MM.1S (cell line): ENCODE measurements at places on chromosomes 11 and 22.

GRCh38 chr22:50270666-50271394 lies 650 bp upstream of the MAPK11 start:
- peak; percentile 52 for DNase-seq
- H3K4me1 ChIP-seq: peaks cover 9% of the 10 kb centered on the region; the same call in 1 of the 2 replicates
- no peak overlapping the region for H3K27ac ChIP-seq
- H3K36me3 ChIP-seq: no peaks in the 10 kb centered on the region
- H3K27me3 ChIP-seq: peaks cover 20% of the 10 kb centered on the region

DNA sequence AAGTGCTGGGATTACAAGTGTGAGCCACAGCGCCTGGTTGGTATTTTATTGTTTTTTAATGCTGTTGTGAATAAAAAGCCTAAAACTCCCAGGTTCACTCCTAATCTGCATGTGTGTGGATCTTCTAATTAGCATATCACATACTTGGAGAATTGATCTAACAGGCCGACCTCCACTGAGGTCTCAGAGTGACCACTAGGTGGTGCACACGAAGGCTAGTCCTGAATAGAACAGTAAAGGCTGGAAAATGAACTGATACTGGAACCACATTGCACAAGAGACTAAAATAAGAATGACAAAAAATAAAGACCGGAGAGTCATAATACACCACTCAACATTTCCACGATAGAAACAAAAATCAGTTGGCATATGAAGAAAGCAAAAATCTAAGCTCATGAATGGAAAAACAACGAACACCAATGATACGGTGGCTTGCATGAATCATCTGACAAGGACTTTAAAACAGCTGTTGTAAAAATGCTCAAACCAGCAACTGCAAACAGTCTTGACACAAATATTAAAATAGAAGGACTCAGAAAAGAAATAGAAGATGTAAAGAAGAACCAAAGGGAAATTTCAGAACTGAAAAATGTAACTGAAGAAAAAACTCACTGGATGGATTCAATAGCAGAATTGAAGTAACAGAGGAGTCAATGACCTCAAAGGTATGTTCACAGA lies 19.2 kb downstream of the PIM3 start:
- no peak overlapping the region for H3K27ac ChIP-seq
- peak; percentile 70 for DNase-seq
- H3K27me3 ChIP-seq: peaks cover 34% of the 10 kb centered on the region
- no peak overlapping the region for H3K4me3 ChIP-seq
- H3K36me3 ChIP-seq: no peaks in the 10 kb centered on the region

DNA sequence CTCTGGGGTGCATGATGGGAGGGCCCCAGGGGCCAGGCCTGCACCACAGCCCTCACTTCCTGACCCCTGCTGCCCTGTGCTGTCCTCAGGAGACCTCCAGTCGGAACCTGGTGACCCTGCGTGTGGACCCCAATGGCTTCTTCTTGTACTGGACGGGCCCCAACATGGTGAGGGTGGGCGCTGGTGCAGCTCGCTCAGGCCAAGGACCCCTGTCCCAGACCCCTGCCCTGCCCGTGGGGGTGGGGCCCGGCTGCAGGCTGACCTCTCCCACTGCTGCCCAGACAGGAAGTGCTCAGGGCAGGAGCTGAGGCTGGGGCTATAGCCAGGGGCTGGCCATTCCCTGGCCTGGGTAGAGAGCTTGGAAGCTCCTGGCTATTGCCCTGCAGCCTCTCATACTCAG lies 3.0 kb downstream of the PLCB3 start:
- no peak overlapping the region for H3K27ac ChIP-seq
- H3K4me1 ChIP-seq: no peaks in the 10 kb centered on the region; the same call in 1 of the 2 replicates
- H3K4me3 ChIP-seq: no peak overlapping the region
- H3K36me3 ChIP-seq: no peaks in the 10 kb centered on the region
- peaks cover 5% of the 10 kb centered on the region; the same call in 1 of the 2 replicates for H3K27me3 ChIP-seq
- DNase-seq: no peak

GRCh38 chr11:108340973-108341372 lies 118.1 kb downstream of the ATM start:
- no peaks in the 10 kb centered on the region for H3K27me3 ChIP-seq
- H3K36me3 ChIP-seq: no peaks in the 10 kb centered on the region
- DNase-seq: no peak
- H3K4me3 ChIP-seq: no peak overlapping the region
- no peak overlapping the region for H3K27ac ChIP-seq

- peaks cover 23% of the 10 kb centered on the region for H3K4me1 ChIP-seq
- no peak for DNase-seq
- no peak overlapping the region for H3K27ac ChIP-seq
Observed at GRCh38 chr11:128501632-128502549, 85.5 kb downstream of the ETS1 start.

GRCh38 chr11:4830346-4830745 lies 9.2 kb downstream of the OR51F2 start:
- H3K4me1 ChIP-seq: no peaks in the 10 kb centered on the region
- no peaks in the 10 kb centered on the region for H3K27me3 ChIP-seq
- no peak overlapping the region for H3K27ac ChIP-seq
- no peaks in the 10 kb centered on the region for H3K36me3 ChIP-seq
- no peak overlapping the region for H3K4me3 ChIP-seq

DNA sequence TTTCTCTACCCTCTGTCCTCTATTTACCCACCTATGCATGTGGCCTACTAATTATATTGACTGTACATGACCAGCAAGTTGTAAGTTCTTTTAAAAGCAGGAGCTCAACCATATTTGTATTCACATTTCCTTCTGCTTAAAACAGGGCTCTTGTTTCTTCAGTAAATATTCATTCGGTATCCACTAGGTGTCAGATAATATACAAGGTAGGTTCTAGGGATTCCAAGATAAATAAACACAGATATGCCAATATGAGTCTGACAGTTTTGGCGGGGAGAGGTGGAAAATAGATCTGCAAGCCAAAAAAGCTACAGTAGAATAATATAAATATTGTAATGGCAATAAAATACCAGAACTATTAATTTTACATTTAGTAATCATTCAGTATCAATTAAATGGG lies 15.3 kb upstream of the RAB30 start:
- no peaks in the 10 kb centered on the region for H3K36me3 ChIP-seq
- no peak for DNase-seq
- H3K4me3 ChIP-seq: no peak overlapping the region

GRCh38 chr11:78465169-78465942 lies 47.7 kb upstream of the GAB2 start:
- peak overlapping the region; percentile 39 for H3K4me3 ChIP-seq
- peak overlapping the region; percentile 96 for H3K27ac ChIP-seq
- peak; percentile 92 for DNase-seq
- no peaks in the 10 kb centered on the region for H3K27me3 ChIP-seq
- peaks cover 14% of the 10 kb centered on the region for H3K4me1 ChIP-seq

- H3K27ac ChIP-seq: no peak within 1 kb of the TSS
- no peaks in the 10 kb centered on the region for H3K4me1 ChIP-seq
- H3K27me3 ChIP-seq: no peaks in the 10 kb centered on the region
- DNase-seq: no peak
Observed at GRCh38 chr11:4804280-4804679, at the start of gene OR52R1. TSS of gene OR52R1 (minus strand) at chr11:4804380. CDS start at chr11:4804380, 0 bp downstream.

- no peaks in the 10 kb centered on the region for H3K4me1 ChIP-seq
- no peaks in the 10 kb centered on the region for H3K36me3 ChIP-seq
- DNase-seq: no peak
- H3K4me3 ChIP-seq: no peak overlapping the region
- H3K27me3 ChIP-seq: no peaks in the 10 kb centered on the region
Observed at GRCh38 chr11:108922241-108922640, 257.4 kb downstream of the DDX10 start.

GRCh38 chr11:71428861-71429435 lies 19.2 kb downstream of the DHCR7 start:
- H3K27me3 ChIP-seq: peaks cover 54% of the 10 kb centered on the region
- no peak overlapping the region for H3K27ac ChIP-seq
- no peak overlapping the region for H3K4me3 ChIP-seq
- no peaks in the 10 kb centered on the region for H3K36me3 ChIP-seq
- H3K4me1 ChIP-seq: no peaks in the 10 kb centered on the region

GRCh38 chr11:10118865-10119264 lies 175.2 kb downstream of the SBF2 start:
- no peaks in the 10 kb centered on the region for H3K27me3 ChIP-seq
- H3K36me3 ChIP-seq: no peaks in the 10 kb centered on the region
- no peak overlapping the region for H3K27ac ChIP-seq
- no peak overlapping the region for H3K4me3 ChIP-seq
- no peak for DNase-seq

DNA sequence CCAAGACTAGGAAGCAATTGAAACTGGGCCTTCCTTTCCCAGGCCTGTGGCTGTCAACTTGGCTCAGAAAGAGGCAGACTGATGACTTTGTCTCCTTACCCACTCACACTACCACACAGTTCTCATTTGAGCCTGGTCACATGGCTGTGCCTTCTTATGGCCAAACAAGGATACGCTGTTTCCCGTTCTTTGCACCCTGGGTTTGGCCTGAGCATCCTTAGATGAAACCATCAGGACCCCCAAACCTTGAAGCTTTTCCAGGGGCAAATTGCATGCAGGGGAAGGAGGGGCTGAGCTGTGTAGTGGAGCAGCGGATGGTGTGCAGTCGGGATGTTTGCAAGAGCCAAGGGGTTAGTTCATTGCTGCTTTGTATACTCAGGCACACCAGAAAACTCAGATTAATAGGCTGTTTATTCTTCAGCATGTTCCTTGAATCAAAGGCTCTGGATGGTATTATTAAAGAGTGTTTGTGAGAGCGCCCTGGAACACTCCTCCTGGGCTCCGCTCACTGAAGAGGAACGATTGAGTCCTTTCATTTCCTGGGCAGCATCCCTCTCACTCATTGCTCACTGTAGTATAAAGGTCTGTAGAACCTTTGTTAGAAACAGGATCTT lies 69.8 kb downstream of the ARFGAP2 start:
- no peak overlapping the region for H3K4me3 ChIP-seq
- no peaks in the 10 kb centered on the region for H3K4me1 ChIP-seq
- H3K36me3 ChIP-seq: no peaks in the 10 kb centered on the region
- H3K27ac ChIP-seq: no peak overlapping the region

DNA sequence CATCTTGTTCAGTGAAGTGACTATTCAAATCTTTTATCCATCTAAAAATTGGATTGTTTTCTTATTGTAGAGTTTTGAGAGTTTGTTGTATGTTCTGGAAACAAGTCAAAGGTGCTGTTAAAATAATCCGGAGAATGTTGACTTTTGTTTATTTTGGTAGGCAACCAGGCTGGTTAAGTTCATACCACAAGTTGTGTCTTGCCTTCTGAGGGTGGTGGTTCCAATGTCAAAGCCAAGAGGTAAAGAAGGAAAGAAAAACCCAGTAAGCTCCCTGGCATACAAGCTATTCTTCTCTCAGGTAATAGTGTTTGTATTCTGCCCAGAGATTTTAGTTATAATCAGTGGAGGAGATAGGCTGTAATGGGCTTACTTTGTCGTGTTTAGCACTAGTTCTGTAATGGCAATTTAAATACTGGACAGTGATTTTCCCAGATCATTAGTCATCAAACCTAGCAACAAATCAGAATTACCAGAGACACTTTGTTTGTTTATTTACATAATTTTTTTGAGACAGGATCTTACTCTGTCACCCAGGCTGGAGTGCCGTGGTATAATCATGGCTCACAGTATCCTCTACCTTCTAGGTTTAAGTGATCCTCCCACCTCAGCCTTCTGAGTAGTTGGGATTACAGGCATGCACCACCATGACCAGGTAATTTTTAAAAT lies 15.1 kb upstream of the CSRP3 start:
- H3K27me3 ChIP-seq: no peaks in the 10 kb centered on the region
- DNase-seq: no peak
- H3K4me3 ChIP-seq: no peak overlapping the region

DNA sequence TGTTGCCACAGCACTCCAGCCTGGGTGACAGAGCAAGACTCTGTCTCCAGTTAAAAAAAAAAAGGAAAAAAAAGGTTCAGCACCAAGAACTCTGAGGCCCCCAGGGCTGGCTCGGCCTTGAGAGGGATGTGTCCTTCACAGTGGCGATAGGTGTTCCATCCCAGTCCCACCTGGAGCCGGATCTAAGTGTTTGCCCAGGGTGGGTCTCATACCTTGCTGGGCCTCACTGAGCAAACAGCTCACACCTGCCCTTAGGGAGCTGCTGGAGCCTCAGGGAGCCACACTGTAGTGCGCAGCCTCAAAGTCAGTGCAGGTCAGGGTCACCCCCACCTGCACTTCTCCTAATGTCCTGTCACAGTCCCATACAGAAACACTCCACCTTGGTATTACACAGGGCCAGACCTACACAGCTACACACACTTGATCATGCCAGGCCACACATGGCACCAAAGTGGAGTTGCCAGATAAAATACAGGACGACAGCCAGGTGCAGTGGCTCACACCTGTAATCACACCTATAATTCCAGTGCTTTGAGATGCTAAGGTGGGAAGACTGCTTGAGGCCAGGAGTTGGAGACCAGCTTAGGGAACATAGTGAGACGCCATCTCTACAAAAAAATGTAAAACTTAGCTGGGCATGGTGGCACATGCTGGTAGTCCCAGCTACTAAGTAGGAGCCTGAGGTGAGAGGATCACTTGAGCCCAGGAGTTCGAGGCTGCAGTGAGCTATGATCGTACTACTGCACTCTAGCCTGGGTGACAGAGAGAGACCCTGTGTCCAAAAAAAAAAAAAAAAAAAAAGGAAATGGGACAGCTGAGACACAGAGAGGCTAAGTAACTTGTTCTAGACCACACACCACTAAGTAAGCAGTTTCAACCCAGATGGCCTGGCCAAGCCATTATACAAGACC lies 7.3 kb downstream of the STARD10 start:
- DNase-seq: no peak
- no peaks in the 10 kb centered on the region for H3K27me3 ChIP-seq
- H3K27ac ChIP-seq: no peak overlapping the region
- no peaks in the 10 kb centered on the region for H3K36me3 ChIP-seq

DNA sequence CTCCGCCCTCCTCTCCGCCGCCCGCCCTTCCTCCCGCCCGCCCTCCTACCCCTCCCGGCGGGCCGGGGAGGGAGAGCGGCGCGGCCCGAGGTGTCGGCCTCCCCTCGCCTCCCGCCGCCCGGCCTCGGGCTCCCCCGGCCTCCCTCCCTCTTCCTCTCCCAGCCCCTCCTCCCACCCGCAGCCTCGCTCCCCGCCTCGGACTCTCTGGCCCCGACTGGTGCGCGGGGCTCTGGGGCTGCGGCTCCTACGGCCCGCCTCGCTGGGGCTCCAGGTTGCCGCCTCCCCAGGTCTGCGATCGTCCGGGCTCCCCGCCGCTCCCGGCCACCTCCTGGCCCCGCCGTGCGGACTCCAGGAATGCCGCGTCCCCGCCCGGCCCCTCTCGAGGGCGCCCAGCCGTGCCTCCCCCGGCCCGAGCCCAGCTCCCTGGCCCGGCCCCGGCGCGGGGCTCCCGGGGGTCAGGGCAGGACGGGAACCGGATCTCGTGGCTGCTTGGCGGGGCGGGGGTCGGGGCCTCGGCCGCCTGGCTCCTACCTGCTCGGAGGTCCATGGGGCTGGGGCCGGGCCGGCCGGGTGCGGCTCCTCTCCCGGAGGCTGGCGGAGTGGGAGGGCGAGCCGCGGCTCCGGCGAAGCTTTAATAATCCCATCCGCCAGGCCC lies at the start of gene CLCF1:
Gene CLCF1, minus strand, starts transcription at position 606 of the 655 bp plus-strand sequence. Its CDS starts 59 bp downstream, at position 547.
- peaks cover 24% of the 10 kb centered on the region for H3K27me3 ChIP-seq
- H3K4me3 ChIP-seq: peak within 1 kb of the TSS; percentile 66
- H3K4me1 ChIP-seq: peaks cover 4% of the 10 kb centered on the region; the same call in 1 of the 2 replicates
- peak within 1 kb of the TSS; percentile 34; the same call in 1 of the 2 replicates for H3K27ac ChIP-seq
- peak; percentile 73 for DNase-seq
- no peaks in the 10 kb centered on the region for H3K36me3 ChIP-seq
